Esophagus muscularis mucosa (tissue), 4 donors: ENCODE measurements at places on chromosomes 13 and 19. TPM values are rescaled to one million over a fixed set of nuclear protein-coding genes. Genes with fewer than 3 reads are reported as not detected.

DNA sequence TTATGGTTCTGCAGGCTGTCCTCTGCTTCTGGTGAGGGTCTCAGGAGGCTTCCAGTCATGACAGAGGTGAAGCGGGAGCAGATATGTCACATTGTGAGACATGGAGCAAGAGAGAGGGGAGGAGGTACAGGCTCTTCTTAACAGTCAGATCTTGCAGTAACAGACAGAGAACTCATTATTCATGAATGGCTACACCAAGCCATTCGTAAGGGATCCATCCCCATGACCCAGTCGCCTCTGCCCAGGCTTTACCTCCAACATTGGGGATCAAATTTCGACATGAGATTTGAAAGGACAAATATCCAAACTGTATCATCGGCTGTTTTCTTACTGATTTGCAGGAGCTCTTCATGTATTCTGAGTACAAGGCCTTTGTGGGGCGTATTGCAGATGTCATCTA is 21.7 kb downstream of the ZNF507 start:
- no peak for DNase-seq

GRCh38 chr19:31132753-31133110 is 216.5 kb downstream of the TSHZ3 start:
- DNase-seq, result no peak

- DNase-seq, result no peak
Measured at GRCh38 chr13:61975001-61975400, 559.4 kb upstream of the PCDH20 start.

- DNase-seq, result no peak
Measured at GRCh38 chr13:21075379-21076249, 14.2 kb upstream of the LATS2 start.

- no peak for DNase-seq
Measured at GRCh38 chr19:44807652-44808462, 1.0 kb upstream of the BCAM start.

C19orf73 gene
- total RNA-seq, result 2.4 TPM

RNF225 gene
- not detected for total RNA-seq
